ENCODE measurements at places on chromosomes 2 and 18. TPM values are rescaled to one million over a fixed set of nuclear protein-coding genes. Genes with fewer than 3 reads are reported as not detected.

- DNase-seq, result peak; percentile 47
- H3K36me3 ChIP-seq, result no peaks in the 10 kb centered on the region
- H3K27ac ChIP-seq, result no peak overlapping the region
- no peak overlapping the region for H3K4me3 ChIP-seq
- no peaks in the 10 kb centered on the region for H3K27me3 ChIP-seq
These were observed 442.8 kb upstream of the CHST9 start for GRCh38 chr18:27627927-27628326.

DNA sequence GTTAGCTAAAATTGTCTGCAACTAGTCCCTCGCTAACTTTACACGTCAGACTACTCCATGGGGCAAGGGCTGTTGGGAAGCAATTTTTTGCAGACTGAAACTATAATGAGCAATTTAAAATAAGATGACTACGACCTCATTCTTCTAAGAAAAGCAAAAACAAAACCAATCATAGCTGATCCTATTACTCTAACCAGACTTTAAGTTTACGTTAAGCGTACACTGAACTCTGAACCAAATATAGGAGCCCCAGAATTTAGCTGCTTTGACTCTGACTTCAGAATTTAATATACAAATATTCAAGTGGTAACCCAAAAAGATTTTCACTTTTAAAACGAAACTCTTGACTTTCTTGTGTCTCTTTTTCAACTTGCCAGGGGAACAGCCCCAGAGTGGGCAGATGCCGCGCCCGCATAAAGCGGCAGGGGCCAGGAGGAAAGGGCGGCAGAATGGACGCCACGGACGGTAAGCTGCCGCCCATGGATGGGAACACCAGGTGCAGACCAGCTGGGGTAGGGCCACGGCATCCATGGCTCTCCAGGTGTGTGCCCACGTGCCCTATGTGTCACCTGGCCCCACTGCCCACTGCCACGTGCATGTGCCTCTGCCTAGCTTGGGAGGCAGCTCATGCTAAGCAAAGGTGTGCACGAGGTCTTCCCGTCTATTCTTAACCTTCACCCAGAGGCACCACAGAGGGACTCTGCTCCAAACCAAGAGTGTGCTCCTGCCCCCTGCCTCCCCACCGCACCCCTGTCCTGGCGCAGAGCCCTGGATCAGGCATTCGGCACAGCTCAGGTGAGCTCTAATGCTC, 217.6 kb downstream of the HDAC4 start:
- no peaks in the 10 kb centered on the region for H3K4me1 ChIP-seq
- H3K27me3 ChIP-seq, result no peaks in the 10 kb centered on the region
- no peak overlapping the region for H3K4me3 ChIP-seq
- no peak overlapping the region for H3K27ac ChIP-seq

- no peak overlapping the region for H3K27ac ChIP-seq
- DNase-seq, result peak; percentile 76
- no peak overlapping the region for H3K4me3 ChIP-seq
- no peaks in the 10 kb centered on the region for H3K36me3 ChIP-seq
- no peaks in the 10 kb centered on the region for H3K27me3 ChIP-seq
These were observed 123.3 kb downstream of the CLIP4 start for GRCh38 chr2:29238497-29238896.

The MROH2A gene
- not detected for total RNA-seq

GRCh38 chr2:217973008-217973787, 29.6 kb downstream of the TNS1 start:
- H3K4me1 ChIP-seq, result peaks cover 7% of the 10 kb centered on the region
- no peaks in the 10 kb centered on the region for H3K36me3 ChIP-seq
- H3K27ac ChIP-seq, result no peak overlapping the region
- H3K27me3 ChIP-seq, result peaks cover 13% of the 10 kb centered on the region
- no peak for DNase-seq
- H3K4me3 ChIP-seq, result no peak overlapping the region

Measured in GM23338 (cell line).